Stimulated activated CD4-positive, alpha-beta T cell treated with anti-CD3 and anti-CD28 coated beads, Interleukin-1b, Interleukin-23, amount 100 ng/mL, for 48 hours (primary cell): ENCODE measurements at places on chromosomes 6 and 20.

DNA sequence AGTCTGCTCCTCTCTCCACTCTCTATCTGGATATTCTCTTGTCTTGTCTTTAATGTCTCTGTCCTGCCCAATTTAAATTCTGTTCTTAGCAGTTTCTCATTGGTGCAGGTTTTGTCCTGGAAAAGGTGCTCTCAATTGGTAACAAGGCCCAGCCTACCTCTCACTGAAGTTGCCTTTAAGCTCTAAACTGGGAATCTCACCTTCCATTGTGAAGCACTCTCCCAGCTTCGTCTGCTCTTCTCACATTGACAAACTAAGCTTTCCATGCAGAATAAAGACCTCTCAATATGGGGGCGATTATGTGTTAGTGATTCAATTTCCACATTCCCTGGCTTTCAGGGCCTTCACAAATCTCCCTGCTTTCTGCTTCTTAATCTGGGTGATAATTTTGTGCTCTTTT is 1712.2 kb downstream of the GRIK2 start:
- no peak for DNase-seq

DNA sequence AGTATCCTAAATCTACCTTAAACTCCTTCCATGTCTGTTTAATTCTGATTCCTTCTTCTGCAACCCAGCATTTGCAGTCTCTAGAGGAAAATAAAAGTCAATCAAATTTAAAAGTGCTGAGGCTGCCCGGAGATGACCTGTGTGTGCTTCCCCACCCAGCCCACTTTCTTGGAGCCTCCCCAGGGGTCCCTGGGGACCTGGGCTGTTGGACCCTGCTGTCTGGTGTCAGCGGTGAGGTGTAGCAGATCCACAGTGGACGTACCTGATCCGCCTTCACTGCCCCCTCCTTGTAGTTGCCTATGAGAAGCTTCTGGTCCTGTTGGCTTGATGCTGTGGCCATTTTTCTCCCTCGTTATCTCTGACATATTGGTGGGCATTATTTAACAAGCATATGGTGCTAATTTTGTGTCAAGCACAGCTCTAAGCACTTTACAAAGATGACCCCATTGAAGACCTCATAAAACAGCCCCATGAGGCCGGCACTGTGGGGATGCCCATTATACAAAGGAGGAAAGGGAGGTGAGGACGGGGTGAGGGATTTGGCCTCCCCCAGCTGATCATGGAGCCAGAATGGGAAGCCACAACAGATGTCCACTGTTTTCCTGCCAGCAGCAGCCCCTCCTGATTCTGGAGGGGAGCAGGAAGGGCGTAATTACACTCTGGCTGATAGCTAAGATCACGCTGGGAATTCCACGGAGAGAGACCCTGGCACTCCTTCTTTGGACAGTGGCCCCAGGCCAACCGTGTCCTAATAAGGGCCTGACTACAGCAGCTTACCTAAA is 628.2 kb downstream of the CDH26 start:
- DNase-seq, result no peak

DNA sequence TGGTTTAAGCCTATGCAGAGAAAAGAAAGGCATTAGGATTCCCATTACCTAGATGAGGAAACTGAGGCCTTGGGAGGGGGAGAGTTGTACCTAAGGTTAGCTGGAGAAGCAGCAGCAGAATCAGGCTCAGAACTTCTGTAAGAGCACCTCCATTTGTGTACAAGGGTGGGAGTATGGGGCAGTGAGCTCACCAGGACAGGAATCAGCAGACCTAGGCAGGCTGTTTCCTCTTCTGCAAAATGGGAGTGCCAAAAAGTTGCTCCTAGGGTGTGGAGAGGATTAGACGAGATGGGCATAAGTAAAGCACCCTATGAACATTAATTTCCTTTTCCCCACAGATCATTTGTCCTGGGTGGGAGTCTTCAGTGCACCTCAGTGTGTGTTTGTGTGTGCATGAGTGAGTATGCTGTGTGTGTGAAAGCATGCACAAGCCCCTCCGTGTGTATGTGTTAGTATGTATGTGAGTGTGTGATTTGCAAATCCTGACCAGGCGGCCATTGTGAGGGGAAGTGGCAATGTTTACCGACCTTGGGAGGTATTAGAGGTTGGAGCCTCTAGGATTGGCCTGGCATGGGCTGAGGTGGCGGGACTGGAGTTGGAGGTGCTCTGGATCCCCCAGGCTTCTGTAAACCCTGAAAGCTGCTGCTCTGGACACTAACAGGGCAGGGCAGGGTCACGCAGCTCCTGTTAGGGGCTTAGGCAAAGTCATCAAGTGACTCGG is 78.8 kb downstream of the VEGFA start:
- DNase-seq, result no peak

DNA sequence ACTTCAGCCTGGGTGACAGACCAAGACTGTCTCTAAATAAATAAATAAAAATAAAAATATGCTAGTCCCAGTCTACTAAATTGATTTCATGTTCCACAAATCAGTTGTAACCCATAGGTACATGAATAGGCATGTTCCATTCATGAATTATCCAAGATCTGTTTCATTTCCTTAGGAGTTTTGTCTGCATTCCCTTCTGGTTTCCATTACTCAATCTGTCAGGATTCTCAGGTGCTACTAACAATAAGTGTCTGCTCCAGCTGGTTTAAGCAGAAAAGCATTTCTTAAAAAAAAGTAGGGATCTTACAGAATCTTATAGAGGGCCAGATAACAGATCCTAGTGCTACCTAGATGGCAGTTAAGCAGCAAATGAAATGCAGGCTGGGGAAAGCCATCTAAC is 15.6 kb upstream of the PKIG start:
- DNase-seq, result no peak

GRCh38 chr20:59589086-59589684 is 15.2 kb upstream of the PHACTR3 start:
- DNase-seq, result no peak

DNA sequence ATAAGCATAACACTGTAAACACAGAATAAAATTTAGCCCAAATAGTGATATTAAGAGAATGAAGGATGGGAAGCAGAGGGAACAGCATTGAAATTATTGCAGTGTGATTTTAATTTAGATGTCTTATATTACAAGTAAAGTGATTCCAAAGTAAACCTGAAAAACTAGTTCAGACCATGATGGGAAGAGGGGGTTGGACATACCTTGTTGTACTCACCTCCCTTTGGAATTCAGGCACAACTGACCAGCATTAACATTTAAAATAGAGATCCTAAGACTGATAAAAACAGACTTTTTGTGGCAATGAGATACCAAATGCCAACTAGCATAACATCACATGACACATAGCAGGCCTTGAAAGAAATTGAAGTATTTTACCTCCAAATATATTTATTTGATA is 262.6 kb upstream of the PRND start:
- no peak for DNase-seq

DNA sequence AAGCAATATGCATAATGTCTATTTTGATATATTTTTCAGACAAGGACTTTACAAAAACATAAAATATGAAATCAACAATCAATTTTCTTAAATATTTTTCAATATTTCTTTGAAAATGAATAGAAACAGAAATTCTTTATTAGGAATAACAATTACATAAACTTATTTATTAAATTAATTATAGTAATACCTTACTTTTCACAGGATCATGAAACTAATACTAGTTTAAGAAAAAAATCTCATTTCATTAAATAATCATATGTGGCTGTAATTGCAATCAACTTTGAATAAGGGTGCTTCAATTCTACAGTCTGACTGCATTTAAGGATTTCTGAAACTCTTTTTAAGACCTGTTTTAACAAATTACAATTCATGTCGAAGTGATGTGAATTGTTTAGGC is 26.6 kb downstream of the EPHA7 start:
- DNase-seq, result no peak

DNA sequence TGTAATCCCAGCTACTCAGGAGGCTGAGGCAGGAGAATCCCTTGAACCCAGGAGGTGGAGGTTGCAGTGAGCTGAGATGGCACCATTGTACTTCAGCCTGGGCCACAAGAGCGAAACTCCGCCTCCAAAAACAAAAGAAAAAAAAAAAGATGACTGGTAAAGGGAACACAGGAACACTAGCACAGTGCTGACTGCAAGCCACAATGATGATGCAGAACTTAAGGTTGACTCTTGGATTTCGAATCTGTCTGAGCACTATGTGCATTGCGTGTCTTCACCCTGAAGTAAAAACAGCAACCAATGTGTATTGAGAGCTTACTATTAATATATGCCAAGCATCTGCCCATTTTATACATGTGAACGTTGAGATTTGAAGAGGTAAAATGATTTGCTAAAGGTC is 27.6 kb upstream of the LIN28B start:
- DNase-seq, result no peak

DNA sequence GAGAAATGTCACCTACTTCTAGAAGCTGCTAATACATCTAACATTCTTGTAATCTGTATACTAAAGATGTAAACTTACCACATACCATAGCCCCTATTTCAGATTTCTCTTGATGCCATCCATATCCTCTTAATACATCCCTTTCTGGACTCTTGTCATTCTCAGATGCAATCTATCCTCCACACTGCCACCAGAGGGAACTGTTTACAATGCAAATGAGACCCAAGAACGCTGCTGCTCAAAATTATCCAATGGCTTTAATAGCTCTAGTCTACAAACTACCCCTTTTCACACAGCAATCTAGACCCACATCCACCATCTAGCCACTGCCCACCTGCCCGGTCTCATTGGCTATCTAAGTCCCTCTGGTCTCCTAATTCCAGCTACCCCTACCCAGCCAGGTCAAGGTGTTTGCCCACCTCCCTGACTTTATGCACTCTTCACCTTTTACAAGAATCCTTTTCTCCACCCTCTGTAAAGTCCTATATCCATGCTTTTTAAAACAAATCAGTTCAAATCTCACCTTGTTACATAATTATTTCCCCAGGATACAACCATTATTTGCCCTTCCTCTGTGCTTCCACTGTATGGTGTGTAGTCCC is 14.8 kb downstream of the FAXC start:
- DNase-seq, result no peak

- DNase-seq, result no peak
These were observed 39.1 kb downstream of the EPB41L2 start for GRCh38 chr6:131023834-131024504.

DNA sequence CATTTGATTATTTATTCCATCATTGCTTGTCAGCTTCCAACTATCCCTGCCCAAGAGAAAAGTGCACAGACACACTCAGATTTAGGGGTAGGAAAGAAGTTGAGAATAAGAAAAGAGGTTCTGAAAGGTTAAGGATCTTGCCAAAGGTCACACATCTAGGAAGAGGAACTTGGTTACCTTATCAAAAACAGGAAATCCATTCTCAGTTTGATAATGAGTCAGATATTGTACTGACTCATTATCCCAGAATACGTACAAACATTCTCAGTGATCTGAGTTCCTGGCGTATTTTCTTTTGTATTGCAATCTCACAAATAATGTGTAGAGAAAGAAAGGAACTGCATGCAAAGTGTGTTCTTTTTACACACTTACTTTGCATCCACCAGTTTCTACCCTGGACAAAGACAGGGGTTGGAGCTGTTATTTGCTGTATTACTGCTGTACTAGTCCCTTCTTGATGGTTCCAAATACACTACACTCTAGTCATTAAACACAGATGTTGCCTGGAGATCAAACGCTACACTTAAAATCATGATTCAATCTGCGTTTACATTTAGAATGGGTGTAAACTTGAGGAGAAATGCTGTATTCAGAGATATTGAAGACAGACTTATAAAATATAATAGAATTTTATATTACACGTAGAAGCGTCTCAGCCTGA is 545.7 kb downstream of the PRKN start:
- DNase-seq, result no peak

DNA sequence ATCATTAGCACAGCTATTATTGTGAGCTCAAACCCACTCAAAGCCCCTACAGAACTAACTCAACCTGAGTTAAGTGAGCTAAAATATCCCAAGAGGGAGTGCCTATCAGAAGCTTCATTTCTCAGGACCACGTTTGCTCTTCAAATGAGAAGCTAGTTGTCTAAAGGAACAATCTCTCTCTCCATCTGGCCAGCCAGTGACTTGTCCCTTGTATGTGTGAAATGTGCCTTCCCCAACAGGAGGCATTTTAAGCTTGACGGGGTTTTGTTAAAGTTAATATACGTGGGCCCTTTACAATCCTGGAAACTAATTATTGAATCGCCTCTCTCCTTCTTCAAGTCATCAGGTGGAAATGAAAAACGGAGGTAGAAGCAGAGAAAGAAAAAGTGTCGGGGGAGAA is 62.0 kb downstream of the TRERF1 start:
- no peak for DNase-seq

DNA sequence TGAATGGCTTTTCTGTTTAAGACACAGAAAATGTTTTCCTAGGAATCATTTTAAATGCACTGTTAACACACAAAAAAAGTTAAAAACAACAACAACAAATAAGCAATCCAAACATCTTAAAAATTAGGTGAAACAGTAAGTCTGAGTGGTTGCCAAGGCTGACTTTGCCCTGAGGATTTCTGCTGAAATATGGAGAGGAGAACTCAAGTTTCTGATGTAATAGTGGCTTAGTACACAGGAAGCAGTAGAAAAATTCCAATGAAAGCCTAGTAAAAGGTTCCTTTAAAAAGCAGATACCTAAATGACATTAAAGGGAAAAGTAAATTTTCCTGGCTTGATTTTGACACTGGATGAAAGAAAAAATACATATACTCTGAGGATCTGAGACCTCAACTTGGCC is 184.2 kb downstream of the EPM2A start:
- DNase-seq, result no peak

- no peak for DNase-seq
These were observed 24.4 kb downstream of the BHLHE23 start for GRCh38 chr20:62982124-62983075.

DNA sequence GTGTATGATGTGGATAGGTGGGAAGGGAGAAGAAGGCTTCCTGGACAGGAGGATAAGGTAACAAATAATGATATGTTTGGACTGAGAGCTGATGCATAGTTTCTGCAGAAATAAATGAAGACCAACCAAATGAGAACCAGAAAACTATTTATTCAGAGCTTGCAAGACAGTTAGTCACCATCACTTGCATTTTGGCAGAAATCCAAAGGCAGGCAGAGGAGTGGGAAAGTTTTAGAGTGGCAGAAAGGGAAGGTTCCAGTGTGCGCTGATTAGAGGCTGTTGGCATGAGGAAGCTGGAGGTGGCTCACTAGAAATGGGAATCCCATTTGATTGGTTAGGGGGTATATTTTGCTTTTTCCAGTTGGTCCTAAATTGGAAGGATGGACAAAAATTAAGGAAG is 13.0 kb upstream of the F13A1 start:
- no peak for DNase-seq
